ENCODE measurements at places on chromosomes 5 and 9. TPM values are rescaled to one million over a fixed set of nuclear protein-coding genes. Genes with fewer than 3 reads are reported as not detected.

RLN2 gene
- not detected for total RNA-seq

SNX18 gene
- 88.7 TPM for total RNA-seq

BTNL8 gene
- total RNA-seq: not detected

ZBED3 gene
- total RNA-seq: 0.52 TPM

All from smooth muscle cell of the pulmonary artery (primary cell).